Progenitor cell of endocrine pancreas (in vitro differentiated cells): ENCODE measurements at places on chromosomes 7 and 10. TPM values are rescaled to one million over a fixed set of nuclear protein-coding genes. Genes with fewer than 3 reads are reported as not detected.
A peak's percentile ranks its signal among the peaks of the same experiment; 100 is the strongest.

- H3K27ac ChIP-seq: peak overlapping the region; percentile 71
- no peak for DNase-seq
- H3K4me1 ChIP-seq: peaks cover 7% of the 10 kb centered on the region
- H3K4me3 ChIP-seq: no peak overlapping the region
- no peaks in the 10 kb centered on the region for H3K27me3 ChIP-seq
Observed at GRCh38 chr7:45015313-45015712, 15.3 kb downstream of the CCM2 start.

GRCh38 chr7:151917791-151918509 lies 38.3 kb upstream of the GALNTL5 start:
- H3K27ac ChIP-seq: peak overlapping the region; percentile 7
- peaks cover 13% of the 10 kb centered on the region for H3K4me1 ChIP-seq

GRCh38 chr10:58993480-58994221 lies 182.8 kb upstream of the PHYHIPL start:
- peaks cover 12% of the 10 kb centered on the region for H3K4me1 ChIP-seq
- H3K27ac ChIP-seq: no peak overlapping the region
- peaks cover 5% of the 10 kb centered on the region for H3K36me3 ChIP-seq
- H3K4me3 ChIP-seq: no peak overlapping the region

DNA sequence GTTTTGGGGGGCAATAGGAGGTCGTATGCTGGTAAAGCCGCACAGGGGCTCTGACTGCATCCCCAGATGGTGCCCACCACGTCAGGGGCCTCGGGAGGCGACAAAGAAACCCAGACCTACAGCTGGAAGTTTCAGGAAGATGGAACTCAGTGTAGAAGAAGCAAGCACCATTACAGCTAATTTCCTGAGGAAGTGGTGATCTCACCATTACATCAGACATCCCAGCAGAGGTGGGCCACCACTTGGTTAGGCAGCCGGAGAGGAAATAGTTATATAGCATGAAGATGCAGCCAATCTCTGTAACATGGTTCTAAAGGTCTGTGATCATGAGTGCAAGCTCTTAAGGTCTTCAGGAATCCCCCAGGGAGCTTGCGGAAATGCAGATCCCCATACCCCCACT lies 127.3 kb upstream of the PCBD1 start:
- H3K27ac ChIP-seq: no peak overlapping the region
- no peaks in the 10 kb centered on the region for H3K36me3 ChIP-seq
- DNase-seq: no peak
- H3K4me3 ChIP-seq: no peak overlapping the region

DNA sequence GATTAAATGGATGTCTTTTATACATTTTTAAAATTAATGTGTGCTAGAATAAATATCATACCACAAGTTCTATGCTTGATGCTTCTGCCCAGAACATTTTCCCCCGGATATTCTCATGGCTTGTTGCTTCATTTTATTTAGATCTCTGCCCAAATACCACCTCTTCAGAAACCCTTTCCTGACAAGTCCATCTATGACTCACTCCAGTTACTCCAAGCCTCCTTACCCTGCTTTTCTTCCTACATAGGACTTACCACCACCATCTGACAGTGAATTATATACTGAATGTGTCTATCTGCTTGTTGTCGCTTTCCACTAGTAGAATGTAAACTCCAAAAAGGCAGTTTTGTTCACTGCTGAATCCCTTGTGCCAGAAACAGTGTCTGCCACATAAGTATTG lies 19.1 kb upstream of the ERVW-1 start:
- peaks cover 23% of the 10 kb centered on the region for H3K36me3 ChIP-seq
- no peak for DNase-seq
- H3K27me3 ChIP-seq: no peaks in the 10 kb centered on the region
- H3K4me1 ChIP-seq: no peaks in the 10 kb centered on the region
- no peak overlapping the region for H3K27ac ChIP-seq

- H3K4me3 ChIP-seq: no peak overlapping the region
- no peaks in the 10 kb centered on the region for H3K36me3 ChIP-seq
- H3K4me1 ChIP-seq: peaks cover 1% of the 10 kb centered on the region
- peak; percentile 55 for DNase-seq
- H3K27ac ChIP-seq: no peak overlapping the region
Observed at GRCh38 chr7:44309271-44310091, 15.9 kb downstream of the CAMK2B start.

DNA sequence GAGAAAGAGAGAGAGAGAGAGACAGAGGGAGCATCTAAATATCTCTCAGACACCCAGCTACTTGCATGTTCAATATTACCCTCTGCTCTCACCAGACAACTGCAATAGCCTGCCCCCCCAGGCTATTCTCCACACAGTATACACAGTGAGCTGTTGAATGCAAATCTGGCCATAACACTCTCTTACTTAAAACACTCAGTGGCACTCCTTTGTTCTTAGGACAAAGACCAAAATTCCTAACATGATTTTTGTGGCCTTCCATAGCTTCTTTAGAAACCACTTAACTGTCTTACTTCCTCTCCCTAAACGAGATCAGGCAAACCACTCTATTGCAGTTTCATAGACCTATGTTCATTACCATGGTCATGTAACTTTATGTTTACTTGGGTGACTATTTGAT lies 903.6 kb upstream of the AUTS2 start:
- DNase-seq: no peak
- no peak overlapping the region for H3K4me3 ChIP-seq

GRCh38 chr10:37124532-37124931 lies 866 bp upstream of the ANKRD30A start:
- no peak overlapping the region for H3K4me3 ChIP-seq
- H3K36me3 ChIP-seq: no peaks in the 10 kb centered on the region
- H3K27ac ChIP-seq: no peak overlapping the region
- no peaks in the 10 kb centered on the region for H3K27me3 ChIP-seq

- peak; percentile 19 for DNase-seq
- no peaks in the 10 kb centered on the region for H3K36me3 ChIP-seq
- H3K4me1 ChIP-seq: no peaks in the 10 kb centered on the region
- peaks cover 53% of the 10 kb centered on the region for H3K27me3 ChIP-seq
- H3K27ac ChIP-seq: no peak overlapping the region
Observed at GRCh38 chr10:114694752-114695151, 36.7 kb upstream of the ABLIM1 start.

DNA sequence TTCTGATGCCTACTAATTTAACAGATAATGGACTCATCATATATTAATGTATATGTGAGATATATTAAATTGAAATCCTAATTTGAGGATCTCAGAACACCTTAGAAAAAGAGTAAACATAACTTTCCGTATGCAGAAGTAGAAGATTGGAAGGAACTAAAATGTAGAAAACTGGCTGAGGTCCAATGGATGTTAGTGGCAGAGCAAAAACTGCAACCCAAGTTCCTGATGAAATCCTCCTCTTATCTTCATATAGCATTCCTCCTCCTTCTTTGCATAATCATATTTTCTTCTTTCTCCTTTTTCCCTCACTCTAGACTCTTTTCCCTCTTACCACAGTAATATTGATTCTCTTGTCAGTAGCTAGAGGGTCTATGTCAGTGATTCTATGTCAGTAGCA lies 6.0 kb downstream of the INA start:
- no peak overlapping the region for H3K27ac ChIP-seq
- DNase-seq: no peak
- peaks cover 3% of the 10 kb centered on the region for H3K4me1 ChIP-seq
- no peak overlapping the region for H3K4me3 ChIP-seq
- H3K36me3 ChIP-seq: no peaks in the 10 kb centered on the region

DNA sequence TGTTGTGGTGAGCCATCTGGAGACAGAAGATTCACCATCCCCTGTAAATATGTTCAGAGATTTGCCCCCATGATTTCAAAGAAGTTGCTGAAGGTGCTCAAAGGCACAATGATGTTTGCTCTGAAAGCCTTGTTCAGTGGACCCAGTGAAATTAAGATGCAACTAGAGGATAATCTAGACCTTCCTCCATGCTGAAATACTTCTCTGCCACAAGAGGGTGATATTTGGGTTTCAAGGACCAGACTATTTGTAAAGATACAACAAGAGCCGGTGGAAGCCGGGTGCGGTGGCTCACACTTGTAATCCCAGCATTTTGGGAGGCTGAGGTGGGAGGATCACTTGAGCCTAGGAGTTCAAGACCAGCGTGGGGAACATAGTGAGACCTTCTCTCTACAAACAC lies 13.5 kb upstream of the MSRB2 start:
- no peaks in the 10 kb centered on the region for H3K27me3 ChIP-seq
- H3K4me1 ChIP-seq: peaks cover 7% of the 10 kb centered on the region
- no peak overlapping the region for H3K27ac ChIP-seq
- H3K4me3 ChIP-seq: no peak overlapping the region

DNA sequence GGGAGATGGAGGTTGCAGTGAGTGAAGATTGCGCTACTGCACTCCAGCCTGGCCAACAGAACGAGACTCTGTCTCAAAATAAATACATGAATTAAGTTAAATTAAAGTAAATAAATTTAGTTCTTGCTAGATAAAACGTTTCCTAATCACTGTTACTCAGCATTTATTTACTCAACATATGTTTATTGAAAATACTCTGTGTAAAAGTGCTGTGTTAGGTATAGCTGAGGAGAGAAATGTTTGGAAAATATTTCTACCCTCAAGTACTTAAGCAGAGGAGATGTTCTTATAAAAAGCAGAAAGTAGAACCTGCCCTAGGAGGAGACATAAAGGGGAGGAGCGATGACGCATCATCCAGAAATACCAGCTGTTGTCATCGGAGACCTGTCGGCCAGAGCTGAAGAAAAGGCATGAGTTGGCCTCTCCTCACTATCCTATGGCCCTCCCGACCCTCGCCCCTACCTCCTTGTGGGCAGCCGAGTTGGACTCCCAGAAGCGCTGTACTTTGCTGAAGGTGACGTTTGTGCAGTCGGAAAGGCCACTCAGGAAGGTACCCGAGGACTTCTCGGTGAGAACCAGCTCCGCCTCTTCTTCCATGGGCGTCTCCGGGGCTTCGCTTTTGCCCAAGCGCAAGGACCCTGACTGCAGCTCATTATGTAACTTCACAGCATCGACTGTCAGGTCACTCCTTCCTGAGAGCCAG lies 1.1 kb downstream of the RRP12 start:
- H3K4me3 ChIP-seq: peak overlapping the region; percentile 94
- no peak for DNase-seq
- peaks cover 4% of the 10 kb centered on the region for H3K27me3 ChIP-seq
- peak overlapping the region; percentile 67 for H3K27ac ChIP-seq
- peaks cover 3% of the 10 kb centered on the region for H3K36me3 ChIP-seq

DNA sequence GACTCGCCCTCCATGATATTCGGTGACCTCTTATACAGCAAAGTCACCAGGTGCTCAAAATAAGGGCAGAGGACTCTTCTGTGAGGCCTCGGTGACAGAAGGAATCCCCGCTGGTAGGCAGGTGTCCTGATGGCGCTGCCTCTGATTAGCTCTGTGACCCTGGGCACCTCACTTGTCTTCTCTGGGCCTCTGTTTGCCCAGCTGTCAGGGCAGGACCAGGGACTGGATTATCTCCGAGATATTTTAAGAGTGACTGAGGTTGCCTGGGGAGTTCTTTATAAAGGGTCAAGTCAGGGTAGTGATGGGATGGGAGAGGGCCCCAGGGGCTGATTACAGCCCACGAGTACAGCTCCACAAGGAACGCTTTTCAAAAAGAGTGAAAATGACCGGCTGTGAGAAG lies 70.9 kb upstream of the SAMD8 start:
- no peak overlapping the region for H3K27ac ChIP-seq
- no peaks in the 10 kb centered on the region for H3K27me3 ChIP-seq
- H3K4me3 ChIP-seq: no peak overlapping the region
- H3K4me1 ChIP-seq: peaks cover 11% of the 10 kb centered on the region
- no peak for DNase-seq

GRCh38 chr10:75446508-75446907 lies 15.1 kb downstream of the LRMDA start:
- H3K36me3 ChIP-seq: peaks cover 17% of the 10 kb centered on the region
- DNase-seq: no peak
- H3K4me1 ChIP-seq: peaks cover 21% of the 10 kb centered on the region
- H3K27ac ChIP-seq: no peak overlapping the region

DNA sequence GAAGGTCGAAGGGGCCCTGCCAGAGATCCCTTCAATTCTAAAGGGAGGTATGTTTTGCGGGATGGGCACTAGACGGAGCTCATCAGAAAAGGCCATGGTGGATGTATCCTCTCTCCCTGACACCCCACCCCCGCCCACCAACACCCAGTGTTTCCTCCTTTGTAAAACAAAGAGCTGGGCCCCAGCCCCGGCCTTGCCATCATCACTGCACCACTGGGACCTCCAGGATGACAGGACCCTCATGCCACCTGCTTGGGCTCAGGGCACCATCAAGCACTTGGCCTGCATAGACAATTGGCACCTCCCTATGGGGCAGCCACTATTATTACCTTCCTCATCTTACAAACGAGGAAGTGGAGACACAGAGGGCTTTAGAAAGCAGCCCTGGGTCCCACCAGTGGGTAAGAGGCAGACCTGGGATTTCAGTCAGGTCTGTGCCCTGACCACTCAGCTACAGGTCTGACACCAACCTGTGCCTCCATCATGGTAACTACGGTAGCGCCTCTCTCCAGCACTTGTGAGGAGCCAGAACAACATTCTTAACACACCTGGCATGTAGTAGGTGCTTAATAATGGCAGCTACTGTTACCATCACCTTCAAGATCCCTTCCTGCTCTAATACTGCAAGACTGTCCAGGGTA lies 2.0 kb downstream of the CALML3 start:
- peaks cover 3% of the 10 kb centered on the region for H3K27me3 ChIP-seq
- DNase-seq: no peak
- peak overlapping the region; percentile 62 for H3K27ac ChIP-seq
- H3K36me3 ChIP-seq: no peaks in the 10 kb centered on the region
- H3K4me3 ChIP-seq: no peak overlapping the region

GRCh38 chr7:42913591-42913990 lies 1.7 kb upstream of the C7orf25 start:
- no peak for DNase-seq
- no peak overlapping the region for H3K27ac ChIP-seq
- no peak overlapping the region for H3K4me3 ChIP-seq

DNA sequence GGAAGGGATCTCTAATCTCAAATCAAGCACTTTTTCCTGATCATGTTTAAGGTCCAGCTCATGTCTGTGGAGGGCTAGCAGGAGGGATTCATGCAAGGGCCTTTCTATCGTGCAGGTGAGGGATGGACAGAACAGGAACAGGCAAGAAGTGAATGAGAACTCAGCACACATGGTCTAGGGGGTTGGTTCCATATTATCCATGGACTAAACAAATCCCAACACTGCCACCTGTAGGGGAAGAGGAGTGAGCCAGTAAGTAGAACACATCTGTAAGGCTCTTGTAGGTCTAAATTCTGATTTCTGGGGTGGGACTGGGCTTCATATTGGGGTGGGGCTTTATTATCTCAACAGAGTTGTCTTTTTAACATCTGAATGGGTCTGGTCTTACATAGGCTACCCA lies 138.0 kb upstream of the TARP start:
- H3K27me3 ChIP-seq: no peaks in the 10 kb centered on the region
- no peak for DNase-seq
- H3K4me1 ChIP-seq: no peaks in the 10 kb centered on the region

DNA sequence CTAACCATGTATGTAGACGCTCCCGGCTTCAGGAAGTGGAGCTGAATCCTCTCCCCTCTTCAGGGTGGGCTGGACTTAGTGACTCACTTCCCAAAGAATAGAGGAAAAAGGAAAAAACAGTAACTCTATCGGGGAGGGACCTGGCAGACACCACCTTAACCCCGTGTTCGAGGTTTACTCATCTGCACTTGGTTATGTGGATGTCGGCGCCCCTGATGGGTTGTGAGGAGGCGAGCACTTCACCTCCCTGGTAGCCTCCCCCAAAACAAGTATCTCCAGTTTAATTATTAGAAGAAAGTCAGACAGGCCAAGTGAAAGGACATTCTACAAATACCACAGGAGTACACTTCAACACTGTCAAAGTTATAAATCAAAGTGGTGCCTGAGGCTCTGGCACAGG lies 559.7 kb downstream of the TCERG1L start:
- H3K36me3 ChIP-seq: no peaks in the 10 kb centered on the region
- H3K4me1 ChIP-seq: no peaks in the 10 kb centered on the region
- H3K4me3 ChIP-seq: no peak overlapping the region
- DNase-seq: no peak
- no peak overlapping the region for H3K27ac ChIP-seq

SP8 gene
- 1.1 and 2.1 TPM in 2 replicates for total RNA-seq

IMMP2L gene
- total RNA-seq: 29.7 and 32.3 TPM in 2 replicates

CPA1 gene
- total RNA-seq: 17.8 and 23.7 TPM in 2 replicates

KCP gene
- 6.8 and 8.5 TPM in 2 replicates for total RNA-seq

NYAP1 gene
- total RNA-seq: 4.6 and 4.9 TPM in 2 replicates
